ENCODE measurements at places on chromosomes 11 and 22.
A peak's percentile ranks its signal among the peaks of the same experiment; 100 is the strongest.

DNA sequence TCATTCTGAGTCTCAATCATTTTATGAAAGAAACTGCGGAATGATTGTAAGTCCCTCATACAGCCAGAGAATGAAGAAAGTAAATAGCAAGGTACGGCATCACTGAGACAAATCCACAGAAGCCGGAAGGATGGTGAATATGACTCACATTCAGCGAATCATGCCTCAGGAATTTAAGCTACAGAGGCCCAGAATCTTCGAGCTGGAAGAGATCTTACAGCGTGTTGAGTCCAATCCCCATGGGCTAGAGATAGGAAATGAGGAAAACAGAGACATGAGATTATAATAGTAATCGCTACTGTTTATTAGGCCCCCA is 173.2 kb downstream of the KIF18A start:
- DNase-seq = no peak

DNA sequence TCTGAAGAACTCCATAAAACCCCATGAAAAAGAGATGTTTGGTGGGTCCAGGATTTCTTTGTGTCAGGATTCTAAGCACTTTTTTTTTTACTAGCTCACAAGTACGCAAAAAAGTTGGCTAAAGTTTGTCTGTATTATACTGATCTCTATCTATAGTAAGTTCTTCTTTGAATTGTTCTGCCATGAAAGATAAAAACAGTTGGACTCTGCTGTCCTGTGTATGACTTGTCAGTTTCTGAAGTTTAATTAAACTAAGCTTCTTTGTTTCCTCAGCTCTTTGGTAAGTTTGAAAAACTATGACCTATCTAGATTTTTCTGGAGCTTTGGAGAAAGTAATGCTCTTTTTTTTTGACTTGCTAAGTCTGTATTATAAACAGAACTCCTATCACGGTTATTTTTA is 812.2 kb upstream of the LUZP2 start:
- DNase-seq = no peak

DNA sequence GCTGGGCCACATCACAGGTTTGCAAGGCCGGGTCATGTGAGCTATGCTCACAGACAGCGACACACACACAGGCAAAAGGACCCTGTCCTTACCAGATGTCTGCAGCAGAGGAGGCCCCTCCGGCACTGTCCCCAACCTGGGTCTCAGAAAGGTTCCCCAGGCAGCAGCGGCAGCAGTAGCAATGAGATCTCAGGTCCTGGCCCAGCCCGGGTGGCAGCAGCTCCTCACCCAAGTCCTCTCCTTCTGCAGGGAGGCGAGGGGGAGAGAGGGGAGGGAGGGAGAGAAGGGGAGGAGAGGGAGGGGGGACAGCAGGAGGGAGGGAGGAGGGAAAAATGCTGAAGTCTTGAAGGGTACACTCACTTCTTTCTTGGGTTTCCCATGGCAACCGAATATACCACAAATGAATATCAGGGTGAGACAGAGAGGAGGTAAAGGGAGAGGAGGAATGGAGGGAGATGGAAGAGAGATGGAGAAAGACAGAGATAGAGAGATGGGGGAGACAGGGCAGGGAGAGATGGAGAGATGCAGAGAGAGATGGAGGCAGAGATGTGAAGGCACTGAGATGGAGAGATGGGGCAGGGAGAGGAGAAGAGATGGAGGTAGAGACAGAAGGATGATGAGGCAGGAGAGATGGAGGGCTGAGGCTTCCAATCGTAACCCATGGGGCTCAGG is 9.5 kb downstream of the ELFN2 start:
- DNase-seq = no peak

DNA sequence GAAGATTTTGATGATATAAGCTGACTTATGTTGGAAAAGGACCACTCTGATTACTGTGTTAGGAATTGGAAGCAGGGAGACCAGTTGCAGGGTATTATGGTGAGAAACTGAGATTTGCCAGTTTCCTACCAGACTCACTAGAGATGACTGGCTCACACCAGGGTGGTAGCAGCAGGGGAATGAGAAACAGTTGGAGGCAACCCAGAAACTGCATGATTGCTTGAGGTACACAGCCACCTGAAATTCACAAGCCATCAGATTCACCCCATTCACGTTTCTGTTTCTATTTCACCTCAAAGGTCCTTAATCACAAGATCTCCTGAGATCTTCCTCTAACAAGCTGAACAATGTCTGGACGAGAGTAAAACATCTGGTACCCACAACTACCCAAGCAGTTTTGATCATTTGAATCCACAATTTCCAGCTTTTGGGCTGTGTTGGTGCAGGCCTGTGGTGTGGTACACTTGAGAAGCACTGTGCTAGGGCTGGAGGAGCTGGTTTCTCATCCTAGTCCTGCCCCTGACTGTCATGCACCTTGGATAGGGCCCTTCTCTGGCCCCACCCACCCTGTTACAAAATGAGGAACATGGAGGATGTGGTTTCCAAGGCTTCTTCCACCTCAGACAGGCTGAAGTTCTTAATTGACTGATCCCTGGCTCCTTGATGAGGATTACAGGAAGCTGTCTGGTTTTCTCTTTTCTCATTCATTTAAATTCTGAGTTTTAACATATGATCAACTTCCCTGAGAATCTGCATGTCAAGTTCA is 233.4 kb downstream of the INSC start:
- DNase-seq = no peak

GRCh38 chr11:9971894-9972293 is 308.0 kb downstream of the SWAP70 start:
- DNase-seq = no peak

DNA sequence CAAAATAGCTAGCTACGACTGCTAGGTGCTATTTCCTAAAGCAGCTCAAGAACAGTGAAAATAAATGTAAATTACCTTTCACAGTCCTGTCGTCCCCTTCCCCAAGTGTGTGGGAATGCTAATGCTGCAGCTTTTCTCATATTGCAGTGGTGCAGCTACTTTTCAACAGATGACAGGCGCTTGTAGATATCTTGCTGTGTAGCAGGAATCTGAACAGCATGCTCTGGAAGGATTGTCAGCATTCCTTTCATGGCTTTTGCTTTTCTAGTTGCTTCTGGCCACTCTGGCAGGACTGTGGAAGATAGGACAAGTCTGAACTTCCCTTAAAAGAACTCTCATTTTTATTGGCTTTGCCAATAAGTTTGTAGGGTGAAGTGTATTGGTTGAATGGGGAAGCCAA is 18.8 kb downstream of the FAR1 start:
- DNase-seq = no peak

DNA sequence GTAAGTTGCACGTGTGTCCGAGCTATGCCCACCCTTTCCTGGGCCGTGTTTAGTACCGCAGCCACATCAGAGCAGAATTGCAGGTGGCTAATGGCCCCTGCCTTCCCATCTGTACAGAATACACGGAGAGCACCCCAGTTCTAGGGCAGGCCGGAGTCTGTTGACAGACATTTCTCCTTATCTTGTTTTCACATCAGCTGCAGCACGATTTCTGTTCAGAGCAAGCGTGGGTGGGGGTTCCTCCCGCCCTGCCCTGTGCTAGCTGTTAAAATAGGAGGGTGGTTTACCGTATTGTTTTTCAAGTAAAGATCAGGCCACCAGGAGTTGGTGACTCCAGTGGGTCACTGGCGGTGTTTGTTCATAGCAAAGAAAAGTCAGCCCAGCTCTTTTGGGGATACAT is 41.1 kb downstream of the UBASH3B start:
- DNase-seq = peak; percentile 72

GRCh38 chr22:36918586-36919284 is 5.3 kb downstream of the CSF2RB start:
- DNase-seq = no peak

GRCh38 chr22:36201630-36202319 is at the start of gene APOL4:
TSS of gene APOL4 (minus strand) at chr22:36201809. CDS start at chr22:36201734, 75 bp downstream.
- no peak for DNase-seq

DNA sequence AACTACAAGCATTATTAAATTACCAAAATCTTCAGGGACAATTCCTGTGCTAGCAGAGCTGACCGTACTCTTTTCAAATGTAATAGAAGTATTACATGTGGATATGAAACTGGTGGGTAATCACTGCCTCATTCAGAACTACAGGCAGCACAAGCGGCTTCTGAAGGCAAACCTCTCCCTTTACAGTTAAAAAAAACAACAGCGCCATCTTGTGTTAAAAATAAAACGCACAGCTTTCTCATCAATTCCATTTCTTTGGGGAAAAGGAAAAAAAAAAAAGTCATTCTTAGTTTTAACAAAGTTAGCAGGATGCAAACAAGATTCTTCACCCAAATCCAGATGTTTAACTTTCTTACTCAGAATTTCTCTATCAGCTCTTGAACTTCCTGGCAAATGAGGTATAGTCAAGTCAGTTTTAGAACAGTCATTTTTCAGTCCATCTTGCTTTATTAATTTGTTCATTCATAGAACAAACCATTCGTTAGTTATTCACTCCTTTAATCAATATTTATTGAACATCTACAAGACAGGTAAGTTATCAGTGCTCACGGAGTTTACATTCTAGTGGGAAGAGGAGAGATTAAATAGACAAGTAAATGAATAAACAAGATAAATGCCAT is 331.8 kb upstream of the MPPED2 start:
- no peak for DNase-seq

DNA sequence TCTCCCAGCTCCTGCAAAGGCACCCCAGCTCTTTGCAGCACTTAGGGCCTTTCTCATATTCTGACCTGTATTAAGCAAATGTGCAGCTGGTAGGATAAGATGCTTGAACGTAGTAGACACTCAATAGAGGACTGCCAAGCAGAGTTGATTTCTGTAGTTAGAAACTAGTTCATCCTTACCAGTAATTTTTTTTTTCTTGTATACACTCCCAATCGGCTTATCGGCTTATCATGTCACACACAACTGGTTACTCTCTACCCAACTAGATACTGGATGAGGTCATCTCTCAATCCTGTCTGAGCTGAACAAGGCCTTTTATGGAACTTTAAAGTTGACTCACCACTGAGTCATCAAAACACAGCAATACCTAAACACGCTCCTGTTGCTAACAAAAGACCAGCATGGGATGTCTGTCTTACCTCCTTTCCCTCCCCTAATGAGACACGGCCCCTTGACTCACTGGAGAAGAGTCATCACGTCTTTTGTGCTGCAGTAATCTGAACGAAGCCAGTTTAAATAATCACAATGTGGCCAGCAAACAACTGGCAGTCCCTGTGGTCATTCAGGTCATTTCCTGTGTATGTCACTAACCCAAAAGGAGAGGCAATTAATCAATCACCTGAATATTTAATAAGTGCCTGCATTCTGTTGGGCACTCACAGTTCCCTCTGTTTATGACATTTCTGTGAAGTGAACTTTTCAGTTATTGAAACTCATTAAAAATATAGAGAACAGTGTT is 7.5 kb upstream of the WEE1 start:
- DNase-seq = peak; percentile 25

DNA sequence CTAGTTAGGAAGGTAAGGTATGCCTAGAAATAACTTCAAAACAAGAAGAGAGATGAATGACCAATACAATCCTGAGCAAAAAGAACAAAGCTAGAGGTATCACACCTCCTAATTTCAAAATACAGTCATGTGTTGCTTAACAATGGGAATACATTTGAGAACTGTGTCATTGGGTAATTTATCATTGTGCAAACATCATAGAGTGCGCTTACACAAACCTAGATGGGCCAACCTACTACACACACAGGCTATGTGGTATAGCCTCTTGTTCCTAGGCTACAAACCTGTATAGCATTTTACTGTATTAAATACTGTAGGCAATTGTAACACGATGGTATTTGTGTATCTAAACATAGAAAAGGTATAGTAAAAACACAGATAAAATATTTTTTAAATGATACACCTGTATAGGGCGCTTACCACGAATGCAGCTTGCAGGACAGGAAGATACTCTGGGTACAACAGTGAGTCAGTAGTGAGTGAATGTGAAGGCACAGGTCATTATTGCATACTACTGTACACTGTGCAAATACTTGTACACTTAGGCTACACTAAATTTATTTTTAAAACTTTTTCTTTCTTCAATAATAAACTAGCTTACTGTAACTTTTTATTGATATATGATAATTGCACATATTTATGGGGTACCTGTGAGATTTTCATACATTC is 48.2 kb downstream of the STK33 start:
- DNase-seq = no peak

- no peak for DNase-seq
Observed at GRCh38 chr11:46952553-46952952, 16.0 kb downstream of the CSTPP1 start.

- no peak for DNase-seq
Observed at GRCh38 chr11:117076941-117077691, 21.1 kb downstream of the SIK3 start.

GRCh38 chr11:3195251-3196160 is 23.1 kb downstream of the MRGPRG start:
- no peak for DNase-seq

GRCh38 chr11:43934601-43935423 is 7.6 kb upstream of the C11orf96 start:
- no peak for DNase-seq

DNA sequence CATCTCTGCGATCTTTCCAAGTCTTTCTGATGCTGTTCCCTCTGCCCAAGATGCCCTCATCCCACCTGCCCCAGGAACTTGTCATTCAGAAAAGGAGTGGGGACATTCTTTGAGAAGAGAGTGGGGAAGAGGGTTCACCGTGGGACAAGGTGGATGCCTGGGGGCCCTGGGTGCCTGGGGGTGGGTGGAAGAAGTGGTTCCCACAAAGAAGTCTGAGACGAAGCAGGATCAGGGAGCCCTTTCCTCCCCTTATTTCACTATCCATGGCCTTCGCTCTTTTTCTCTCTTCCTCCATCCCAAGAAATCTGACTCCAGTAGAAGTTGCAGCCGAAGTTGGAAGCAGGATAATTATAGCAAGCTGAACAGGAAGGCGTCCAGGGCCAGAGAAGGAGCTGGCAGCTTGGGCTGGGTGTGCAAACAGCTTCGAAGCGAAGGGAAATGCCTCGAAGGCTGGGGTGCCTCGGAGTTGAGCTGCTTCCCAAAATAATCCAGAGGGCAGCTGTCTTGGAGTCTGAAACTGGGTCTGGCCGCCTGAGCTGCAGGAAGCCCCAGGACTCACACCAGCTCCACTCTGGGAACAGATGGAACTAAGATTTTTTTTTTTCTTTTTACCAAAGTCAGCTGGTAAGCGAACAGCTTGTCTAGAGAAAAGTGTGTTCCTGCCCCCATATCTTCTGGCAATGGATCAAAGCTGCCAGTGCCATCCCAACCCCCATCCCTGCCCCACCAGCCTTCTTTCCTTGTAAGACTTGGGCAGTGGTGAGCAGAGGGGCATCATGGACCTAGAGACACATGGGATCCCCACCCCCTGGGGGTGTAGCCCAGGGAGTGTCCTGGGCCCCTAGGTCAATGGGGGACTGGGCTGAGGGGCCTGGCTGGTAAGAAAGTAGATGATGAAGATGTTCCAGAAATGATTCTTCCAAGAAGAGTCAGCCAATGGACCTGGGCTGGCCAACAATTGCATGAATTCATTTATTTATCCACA is 31.5 kb downstream of the PARVG start:
- DNase-seq = no peak
